ENCODE measurements at places on chromosomes 4 and X.

DNA sequence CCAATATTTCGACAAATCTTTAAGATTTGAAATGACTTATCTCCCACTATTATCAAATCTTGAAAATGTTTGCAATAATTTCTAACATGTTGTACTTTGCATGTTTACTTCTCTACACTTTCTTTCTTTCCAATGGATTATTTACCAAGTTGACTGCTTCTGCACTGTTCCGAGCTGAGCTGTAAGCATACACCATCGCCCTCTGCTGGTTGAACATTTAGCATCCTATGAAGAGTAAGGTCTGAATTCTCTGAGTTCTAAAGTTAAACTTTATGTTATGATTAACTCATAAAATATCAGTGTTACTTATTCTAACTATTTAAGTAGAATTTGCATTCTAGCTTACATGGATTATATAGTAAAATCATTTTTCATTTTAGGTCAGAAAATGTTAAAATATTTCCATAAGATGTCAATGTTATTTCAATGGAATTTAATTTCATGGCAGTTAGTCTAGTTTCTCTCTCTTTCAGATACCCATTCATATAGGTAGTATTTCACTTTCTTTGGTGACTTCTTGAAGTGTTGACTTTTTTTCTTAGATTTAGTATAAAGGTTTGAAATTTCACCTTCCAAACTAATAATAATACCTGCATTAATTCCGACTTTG is 137.4 kb downstream of the DKK2 start:
- DNase-seq: no peak

DNA sequence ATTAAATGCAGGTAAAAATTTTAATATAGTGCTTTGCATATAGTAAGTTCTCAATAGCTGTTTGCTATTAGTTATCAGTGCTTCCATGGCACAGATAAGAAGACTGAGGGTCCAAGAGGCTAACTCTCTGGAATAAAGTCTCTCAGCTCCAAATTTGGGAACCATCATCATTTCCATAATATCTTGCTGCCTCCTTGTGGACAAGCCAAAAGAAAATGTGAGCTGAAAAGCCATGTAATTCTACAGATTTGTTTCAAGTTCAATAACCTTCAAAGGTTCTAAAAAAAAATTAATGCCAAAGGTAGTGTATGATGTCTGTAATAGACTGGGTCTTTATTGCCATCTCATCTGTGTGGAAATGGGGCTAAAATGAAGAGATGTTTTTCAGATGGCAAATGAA is 136.9 kb upstream of the VCX start:
- DNase-seq: no peak

DNA sequence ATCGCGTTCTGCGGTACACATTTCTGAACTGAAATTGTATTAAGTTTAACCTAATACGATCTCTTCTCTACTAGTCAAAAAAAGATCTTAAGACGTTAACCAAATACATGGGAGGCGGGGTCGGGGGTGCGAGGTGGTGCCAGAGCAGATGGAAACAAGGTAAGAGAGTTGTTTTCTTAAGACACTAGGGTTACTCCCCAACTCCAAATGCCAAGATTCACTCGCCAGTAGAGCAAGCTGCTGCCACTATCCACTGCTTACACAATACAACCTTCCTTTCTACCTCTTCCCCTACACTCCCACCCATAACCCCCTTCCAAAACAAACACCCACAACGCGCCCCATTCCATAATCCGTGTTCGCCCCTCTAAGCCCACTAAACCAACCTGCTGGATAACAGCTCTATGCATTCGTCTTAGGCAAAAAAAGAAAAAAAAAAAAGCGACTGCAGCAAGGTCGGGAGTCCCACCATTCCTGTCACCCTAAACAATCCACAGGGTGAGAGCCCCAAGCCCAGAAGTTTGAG is 1.3 kb downstream of the LCORL start:
- no peak for DNase-seq

- no peak for DNase-seq
Measured at GRCh38 chr4:70183168-70183939, 12.2 kb upstream of the ODAM start.

GRCh38 chrX:95764972-95765451 is 919.6 kb upstream of the DIAPH2 start:
- DNase-seq: no peak

- DNase-seq: no peak
Measured at GRCh38 chr4:94348666-94349065, 6.0 kb upstream of the HPGDS start.

DNA sequence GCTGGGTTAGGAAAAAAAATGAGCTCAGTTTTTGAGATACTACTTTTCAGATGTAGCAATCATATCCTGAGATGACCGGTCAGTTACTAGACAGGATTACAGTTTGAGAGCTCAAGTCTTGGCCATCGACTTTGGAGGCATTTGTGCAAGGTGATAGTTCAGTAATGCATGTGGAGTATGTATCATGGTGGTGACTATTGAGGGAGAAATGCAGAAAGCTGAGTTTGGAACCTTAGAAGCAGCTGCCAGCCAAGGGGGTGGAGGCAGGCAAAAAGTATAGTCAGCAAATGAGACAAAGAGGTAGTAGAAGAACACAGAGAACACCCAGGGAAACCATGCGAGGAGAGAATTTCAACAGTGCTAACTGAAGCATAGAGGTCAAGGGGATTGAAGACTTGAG is 48.7 kb upstream of the SLC4A4 start:
- no peak for DNase-seq

DNA sequence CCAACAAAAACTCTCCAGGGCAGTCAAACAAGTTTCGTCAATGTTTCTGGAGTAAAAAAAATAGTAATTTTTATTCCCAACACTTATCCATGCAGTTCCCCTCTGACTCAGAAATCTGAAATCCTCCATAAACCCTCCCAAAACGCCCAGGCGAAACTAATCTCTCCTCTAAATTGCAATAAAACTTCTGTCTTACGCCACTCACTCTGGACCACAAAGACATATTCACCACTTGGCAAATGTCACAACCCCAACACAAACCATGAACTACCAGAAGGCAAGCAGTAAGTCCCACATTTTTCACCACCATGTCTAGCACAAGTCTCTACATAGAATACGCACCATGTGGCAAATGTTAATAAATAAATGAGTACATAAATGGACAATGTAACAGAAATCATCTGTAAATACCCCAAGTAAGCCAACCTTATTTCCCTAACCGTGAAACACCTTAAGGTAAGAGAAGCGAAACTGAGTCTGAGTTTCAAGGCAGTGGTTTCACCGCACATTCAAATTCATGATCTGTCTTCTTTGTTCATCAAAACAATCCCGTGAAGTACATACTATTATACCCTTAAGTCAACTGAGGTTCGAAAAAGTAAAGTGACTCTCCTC is 1.6 kb downstream of the PAPSS1 start:
- DNase-seq: no peak

DNA sequence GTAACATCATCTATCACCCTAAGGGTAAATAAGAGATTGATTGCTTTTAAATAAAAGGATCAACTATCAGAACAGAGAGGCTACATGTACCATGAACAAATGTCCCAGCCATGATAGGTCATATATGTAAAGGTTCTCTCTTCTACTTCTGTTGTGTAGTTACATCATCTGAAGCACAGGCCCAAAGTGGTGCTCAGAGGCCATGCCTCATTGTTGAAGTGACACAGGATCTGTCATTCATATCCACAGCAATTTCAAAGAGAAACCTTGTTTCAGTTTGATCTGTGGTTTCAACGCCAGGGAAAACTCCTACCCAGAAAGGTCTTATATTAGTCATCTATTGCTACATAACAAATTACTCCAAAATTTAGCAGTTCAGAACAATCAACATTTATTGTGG is 269.2 kb upstream of the MAOA start:
- DNase-seq: no peak

- DNase-seq: no peak
Measured at GRCh38 chr4:86959588-86960500, 25.0 kb downstream of the AFF1 start.

- DNase-seq: no peak
Measured at GRCh38 chr4:98976716-98977115, 18.8 kb upstream of the METAP1 start.

GRCh38 chr4:185276036-185276435 is 66.6 kb downstream of the SNX25 start:
- DNase-seq: no peak

DNA sequence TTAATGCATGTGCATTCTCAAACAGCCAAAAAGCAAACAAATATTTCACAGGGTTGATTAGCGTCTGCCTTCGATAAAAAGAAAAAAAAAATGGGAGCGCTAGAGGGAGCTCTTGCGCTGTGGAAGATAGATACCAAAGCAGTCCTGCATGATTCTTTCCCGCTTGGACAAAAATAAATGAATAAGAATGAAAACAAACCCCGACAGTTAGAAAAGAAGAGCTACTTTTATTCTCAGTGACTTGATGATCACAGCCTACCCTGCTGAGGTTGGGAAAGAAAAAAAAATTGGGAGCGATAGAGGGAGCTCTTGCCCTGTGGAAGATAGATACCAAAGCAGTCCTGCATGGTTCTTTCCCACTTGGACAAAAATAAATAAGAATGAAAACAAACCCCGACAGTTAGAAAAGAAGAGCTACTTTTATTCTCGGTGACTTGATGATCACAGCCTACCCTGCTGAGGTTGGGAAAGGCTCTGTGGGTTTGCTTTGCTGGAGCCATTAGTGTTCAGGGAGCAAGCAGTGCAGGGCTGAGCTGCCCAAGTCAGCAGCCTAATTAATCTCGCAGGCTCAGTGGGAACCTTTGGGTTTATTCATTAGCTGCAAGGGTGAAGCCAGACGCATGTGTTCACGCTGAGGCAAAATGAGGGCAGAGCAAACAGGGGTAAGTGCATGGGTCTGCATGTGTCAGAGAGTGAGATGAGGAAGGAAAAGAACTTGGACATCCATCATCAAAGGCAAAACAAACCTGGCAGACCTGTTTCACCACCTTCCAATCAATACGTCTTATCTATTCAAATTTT is 249.3 kb upstream of the PRKX start:
- no peak for DNase-seq

DNA sequence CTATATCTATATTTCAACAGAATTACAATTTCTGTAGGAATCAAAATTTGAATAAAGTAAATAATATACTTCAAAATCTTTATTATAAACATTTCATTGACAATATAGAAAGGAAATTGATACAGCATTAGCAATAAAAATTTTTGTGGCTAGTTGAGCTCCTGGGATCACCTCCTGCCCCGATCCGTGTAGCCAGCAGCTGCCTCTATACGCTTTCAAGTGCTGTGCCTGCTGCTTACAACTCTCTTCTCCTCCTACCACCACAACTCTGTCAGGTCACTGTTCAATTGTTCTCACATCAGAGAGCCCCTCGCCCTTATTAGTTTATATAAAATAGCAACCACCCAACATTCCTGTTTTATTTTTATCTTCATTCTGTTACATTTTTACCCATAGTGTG is 27.6 kb downstream of the INPP4B start:
- DNase-seq: no peak

- DNase-seq: no peak
Measured at GRCh38 chr4:106268786-106269185, 47.2 kb downstream of the TBCK start.

GRCh38 chrX:19991350-19991718 is 473 bp upstream of the BCLAF3 start:
- no peak for DNase-seq

Data from activated CD8-positive, alpha-beta memory T cell treated with anti-CD3 and anti-CD28 coated beads for 1 hour (primary cell).